ENCODE measurements at places on chromosomes 4 and X.

DNA sequence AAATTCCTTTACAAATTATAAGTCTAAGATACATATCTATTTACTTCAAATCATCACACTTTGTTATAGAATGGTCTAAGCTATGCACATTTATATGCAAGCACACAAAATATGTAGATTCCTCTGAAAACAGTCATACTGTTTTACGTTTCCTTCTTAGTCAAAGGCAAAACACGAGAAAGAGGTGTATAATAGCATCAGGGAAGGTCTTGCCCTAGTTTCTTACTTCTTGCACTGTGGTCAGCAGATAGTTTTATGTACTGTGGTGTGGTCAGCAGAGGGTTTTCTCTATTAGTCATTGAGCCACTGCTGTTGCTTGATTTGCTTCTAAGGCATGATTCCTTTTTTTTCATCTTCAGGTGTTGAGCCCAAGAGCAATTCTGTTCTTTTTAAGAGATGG is 117.7 kb downstream of the ADAM29 start:
- peak; percentile 2 for DNase-seq

DNA sequence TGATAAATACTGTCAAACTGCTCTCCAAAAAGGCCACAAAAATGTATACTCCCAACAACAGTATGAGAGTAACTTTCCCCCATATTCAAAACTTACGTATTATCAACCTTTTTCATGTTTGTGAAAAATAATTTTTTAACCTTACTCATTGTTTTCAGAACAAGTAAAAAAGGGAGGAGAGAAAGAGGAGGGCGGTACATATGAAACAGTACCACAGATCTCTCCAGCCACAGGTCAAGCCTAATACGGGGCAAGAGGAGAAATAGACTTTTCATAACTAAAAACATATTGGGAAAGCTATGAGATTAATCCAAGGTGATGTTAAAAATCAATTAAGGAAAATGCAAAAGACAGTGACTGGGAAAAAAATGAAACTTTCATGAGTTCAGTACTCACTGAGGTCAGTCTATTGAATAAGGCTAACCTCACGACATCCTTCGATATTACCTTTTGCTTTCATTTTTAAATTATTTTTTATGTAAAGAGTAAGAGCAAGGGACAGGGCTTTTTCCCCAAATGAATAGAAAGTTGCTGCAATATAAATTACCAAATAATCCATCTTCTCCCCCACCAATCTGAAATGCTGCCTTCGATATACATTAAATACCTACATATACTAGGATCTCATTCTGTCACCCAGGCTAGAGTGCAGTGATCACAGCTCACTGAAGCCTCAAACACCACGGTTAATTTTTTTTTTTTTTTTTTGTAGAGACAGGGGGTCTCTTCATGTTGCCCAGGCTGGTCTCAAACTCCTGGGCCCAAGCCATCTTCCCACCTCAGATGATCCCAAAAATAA is 25.3 kb downstream of the FBXW7 start:
- no peak for DNase-seq

GRCh38 chrX:68648960-68649359 is 1.5 kb downstream of the STARD8 start:
- no peak for DNase-seq

DNA sequence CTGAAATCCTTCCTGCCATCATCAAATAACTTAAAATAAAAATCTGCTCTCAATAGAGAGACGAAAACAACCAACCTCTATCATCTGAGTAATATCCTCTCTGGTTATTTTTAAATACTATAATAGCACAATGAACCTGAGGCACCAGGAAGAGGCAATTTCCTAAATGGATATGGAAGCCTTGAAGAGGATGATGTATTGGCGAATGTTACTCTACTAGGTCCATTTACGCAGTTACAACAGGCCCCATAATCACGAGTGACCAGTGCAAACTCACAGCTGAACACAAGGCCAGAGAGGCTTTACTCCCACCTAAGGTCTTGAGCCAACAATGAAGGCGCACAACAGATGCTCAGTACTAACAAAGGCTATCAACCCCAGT is 678.8 kb upstream of the NR3C2 start:
- DNase-seq = no peak

DNA sequence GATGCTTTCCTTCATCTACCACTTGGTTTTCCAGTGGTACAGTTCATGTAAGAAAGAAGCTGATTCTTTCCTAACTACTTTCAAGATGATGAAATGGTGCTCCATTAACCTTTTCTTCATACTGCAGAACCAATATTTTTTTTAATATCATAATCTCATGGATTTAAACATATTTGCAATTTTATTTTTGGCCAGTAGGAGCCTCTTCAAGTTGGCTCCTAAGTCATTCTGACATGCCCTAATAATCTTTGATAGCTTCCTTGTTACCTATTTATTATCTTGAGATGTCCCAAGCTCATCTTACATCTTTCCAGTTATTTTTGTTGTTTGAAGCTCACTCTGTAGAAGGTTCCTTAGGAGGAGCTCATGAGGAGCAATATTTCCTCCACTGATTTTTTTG is 170.2 kb downstream of the APBB2 start:
- DNase-seq = no peak

GRCh38 chr4:90145319-90145718 is 18.1 kb downstream of the CCSER1 start:
- no peak for DNase-seq
